ENCODE measurements at places on chromosomes 1 and 21.

DNA sequence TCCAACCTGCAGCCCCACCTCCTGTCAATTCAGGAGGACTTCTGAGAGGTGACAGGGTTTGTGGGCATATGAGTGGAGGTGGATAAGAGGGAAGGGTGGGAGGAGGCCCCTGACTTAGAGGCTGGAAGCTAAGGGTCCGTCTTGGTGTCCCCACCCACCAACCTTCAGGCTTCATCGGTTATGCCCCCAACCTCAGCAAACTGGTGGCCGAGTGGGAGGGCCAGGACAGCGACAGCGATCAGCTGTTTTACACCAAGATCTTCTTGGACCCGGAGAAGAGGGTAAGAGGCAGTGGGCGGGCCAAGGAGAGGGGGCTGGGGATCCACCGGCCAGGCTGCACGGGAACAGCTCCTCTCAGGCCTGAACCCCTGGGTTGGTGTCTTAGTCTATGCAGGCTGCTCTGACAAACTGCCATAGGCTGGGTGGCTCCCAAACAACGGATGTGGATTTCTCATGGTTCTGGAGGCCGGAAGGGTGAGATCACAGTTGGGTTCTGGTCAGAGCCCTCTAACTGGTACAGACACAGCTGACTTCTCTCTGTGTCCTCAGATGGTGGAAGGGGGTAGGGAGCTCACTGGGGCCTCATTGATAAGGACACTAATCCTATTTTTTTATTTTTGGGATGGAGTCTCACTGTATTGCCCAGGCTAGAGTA lies 18.1 kb downstream of the PLOD1 start:
- peak; percentile 9 for DNase-seq

DNA sequence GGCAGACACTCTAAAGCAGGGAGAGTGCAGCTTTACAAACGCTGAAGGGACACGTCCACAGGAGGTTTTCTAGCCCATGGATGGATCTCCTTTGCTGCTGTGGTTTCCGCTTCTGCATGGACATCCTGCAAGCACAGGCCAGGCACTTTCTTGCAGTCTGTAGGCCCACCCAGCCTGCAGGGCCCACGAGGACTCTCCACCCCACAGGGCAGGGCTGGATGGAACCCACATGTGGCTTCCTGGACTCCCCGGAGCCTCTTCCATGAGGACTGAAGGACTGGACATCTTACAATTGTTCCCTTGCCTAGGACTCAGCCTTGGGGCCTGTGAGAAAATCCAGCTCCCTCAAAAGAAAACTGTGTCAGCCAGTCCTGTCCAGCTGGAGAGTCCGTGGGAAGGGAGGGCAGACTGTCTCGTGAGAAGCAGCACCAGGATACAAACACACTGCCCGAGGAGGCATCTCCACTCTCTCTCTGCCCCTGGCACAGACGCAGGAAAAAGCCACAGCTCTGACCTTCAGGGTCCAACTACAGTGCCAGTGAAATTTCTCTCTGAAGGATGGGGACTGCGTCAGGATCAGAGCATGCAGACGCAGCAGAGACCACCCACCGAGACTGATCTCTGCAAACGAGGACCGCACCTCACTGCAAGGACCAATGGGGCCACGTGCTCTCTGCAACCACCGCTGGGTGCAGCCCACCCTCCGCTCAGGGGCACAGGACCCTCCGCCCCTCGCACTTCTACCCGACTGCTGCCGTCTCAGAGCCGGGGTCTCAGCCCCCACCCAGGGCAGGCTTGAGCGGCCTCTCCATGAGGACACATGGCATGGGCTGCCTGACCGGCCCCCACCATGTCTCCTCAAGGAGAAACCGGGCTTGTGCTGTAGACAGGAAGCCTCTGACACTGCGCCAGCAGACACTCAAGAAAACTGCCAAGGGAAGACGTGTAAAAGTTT lies 130.1 kb downstream of the NPHP4 start:
- no peak for DNase-seq

- no peak for DNase-seq
These were observed 129.8 kb downstream of the SLC45A1 start for GRCh38 chr1:8447616-8448150.

DNA sequence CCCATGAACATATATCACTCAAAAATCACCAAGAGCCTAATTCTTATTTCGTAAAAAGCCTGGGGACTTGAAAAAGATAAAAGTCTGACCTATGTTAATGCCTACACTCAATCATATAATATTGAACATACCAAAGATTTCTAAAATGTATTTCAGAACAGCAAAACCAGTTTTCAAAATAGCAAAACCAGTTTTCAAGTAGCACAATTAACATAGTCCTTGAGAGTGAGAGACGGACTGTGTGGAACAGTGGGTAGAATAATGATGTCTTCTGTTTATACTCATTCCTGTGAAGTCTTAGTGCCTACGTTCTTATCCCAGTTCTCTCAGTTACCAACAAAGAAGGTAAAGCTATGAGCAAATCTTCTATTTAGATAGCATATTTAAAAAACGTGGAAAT lies 22.3 kb upstream of the RGS2 start:
- DNase-seq = no peak

GRCh38 chr1:20871419-20871818 lies 84.3 kb upstream of the HP1BP3 start:
- DNase-seq = no peak

- DNase-seq = no peak
These were observed 54.1 kb downstream of the LDLRAD2 start for GRCh38 chr1:21865943-21866706.

GRCh38 chr1:221172841-221173240 lies 293.6 kb downstream of the HLX start:
- no peak for DNase-seq

- no peak for DNase-seq
These were observed 10.8 kb upstream of the TMPRSS2 start for GRCh38 chr21:41518757-41519156.

All from activated CD8-positive, alpha-beta memory T cell treated with anti-CD3 and anti-CD28 coated beads for 4 hours (primary cell).